ENCODE measurements at places on chromosomes 3 and 15.
A peak's percentile ranks its signal among the peaks of the same experiment; 100 is the strongest.

DNA sequence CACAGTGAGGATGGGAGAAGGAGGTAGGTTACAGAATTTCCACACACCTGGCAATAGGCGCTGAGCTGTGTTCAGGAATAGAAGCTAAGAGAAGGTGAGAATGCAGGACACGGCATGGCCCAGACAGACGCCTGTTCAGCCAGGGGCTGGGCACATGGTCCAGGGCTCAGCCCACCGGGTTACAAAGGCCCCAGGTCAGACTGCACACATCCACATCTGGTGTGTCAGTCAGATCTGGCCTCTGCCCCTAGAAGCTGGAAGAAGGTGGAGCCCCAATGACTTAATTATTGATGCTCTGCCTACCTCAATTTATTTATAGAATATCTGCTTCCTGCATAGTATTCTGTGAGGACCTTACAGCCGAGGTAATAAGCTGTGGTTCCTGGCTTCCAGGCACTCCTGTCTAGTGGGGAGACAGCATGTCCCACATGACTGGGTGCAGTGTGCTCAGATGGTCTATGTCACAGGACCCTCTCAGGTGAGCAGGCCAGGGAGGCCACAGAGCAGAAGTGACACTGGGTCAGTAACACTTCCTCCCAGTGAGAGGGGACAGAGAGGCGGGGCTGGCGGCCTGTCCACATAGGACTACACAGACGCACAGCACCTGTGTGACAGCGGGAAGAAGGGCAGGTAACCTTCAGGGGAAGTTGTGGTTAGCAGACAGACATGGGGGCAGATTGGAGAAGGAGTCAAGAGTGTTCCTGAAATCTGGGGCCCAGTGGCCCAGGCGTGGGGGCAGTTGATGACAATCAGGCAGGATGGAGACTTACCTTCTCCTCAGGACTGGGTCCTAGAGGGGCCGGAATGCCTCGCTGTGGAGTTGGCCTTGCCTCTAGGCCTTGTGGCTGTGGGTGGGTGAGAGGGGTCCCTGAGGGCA is 38.6 kb upstream of the PLXNA1 start:
- no peak for DNase-seq

- no peak for DNase-seq
Measured at GRCh38 chr15:83764201-83764838, 110.4 kb downstream of the ADAMTSL3 start.

- no peak for DNase-seq
Measured at GRCh38 chr3:22594990-22595389, 608.1 kb upstream of the UBE2E2 start.

GRCh38 chr15:84391191-84391590 is 155.6 kb downstream of the GOLGA6L4 start:
- DNase-seq, result no peak

GRCh38 chr3:114361391-114361790 is 67.6 kb downstream of the TIGIT start:
- DNase-seq, result no peak

- no peak for DNase-seq
Measured at GRCh38 chr3:55860049-55860721, 373.1 kb upstream of the WNT5A start.

DNA sequence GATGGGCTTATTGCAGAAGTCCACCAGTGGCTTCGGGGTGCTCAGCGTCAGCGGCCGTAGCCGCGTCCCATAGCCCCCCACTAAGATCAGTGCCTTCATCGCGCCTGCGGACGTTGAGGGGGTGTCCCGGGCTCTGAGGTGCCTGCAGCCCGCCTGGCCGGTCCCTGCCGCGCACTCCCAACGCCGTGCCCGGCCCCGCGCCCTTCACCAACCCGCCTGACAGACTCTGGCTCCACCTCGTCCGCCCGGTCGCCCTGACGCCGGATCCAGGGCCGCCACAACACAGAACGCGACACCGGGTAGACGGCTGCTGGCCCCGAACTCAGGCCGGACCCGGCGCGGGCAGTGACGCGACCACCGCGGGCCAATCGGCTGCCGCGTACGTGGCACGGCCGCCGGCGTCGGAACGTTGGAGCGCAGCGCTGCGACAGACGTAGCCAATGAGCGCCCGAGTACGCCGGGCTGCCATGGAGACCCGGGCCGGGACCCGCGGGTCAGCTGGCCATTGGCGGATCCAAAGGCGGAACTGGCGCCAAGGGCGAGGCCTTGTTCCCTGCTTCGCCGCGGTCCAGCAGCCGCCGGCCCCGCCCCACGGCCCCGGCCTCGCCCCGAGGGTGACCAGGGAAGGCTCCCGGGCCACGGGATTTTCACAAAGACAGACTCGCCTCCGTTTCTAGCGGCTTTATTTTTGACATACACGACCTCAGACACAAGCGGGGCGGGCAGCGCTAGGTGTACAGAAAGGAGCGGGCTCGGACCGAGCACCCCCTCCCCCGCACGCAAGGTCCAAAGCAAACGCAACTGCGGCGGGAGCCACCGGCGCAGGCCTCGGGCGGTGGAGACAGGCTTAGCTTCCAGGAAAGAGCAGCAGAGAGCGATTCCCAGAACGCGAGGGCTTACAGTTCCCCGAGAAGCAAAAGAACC is at the start of gene GMPPB:
Gene GMPPB, minus strand, starts transcription at position 324 of the 924 bp plus-strand sequence. Its CDS starts 225 bp downstream, at position 99.
- peak; percentile 81 for DNase-seq

DNA sequence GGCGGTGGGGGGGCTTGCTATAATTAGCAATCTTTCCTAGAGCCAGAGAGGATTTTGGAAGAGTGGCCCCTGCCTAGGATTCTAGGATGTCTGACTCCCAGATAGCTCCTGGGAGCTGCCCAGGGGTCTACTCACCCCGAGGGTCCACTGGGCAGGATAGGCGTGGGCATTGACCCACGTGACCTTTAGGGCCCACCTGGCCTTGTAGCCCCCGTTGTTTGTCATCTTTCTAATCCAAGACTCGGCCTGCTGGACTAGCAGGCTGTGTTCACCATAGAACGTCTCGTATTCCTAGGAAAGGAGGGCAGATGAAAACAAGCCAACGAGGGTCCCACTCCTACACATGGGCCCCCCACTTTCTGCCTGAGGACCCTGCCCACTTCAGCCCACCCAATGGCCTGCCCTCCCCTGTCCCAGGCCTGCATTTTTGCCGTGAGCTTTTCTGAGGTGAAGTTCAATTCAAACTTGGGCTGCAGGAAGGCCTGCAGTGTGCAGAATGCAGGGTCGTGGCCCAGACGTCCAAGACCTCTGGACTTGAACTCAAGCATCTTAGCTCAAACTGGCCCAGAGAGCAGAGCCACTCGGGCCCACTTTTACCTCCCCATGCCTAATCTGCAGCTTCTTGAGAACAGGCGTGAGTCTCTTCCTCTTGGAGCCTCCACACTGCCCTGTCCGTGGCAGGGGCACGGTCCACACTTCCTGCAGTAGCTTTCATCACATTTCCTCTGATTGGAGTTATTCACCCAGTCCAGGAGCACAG is 41.5 kb downstream of the MUC4 start:
- DNase-seq, result no peak

- no peak for DNase-seq
Measured at GRCh38 chr15:42315521-42315920, 42.3 kb upstream of the TMEM87A start.

DNA sequence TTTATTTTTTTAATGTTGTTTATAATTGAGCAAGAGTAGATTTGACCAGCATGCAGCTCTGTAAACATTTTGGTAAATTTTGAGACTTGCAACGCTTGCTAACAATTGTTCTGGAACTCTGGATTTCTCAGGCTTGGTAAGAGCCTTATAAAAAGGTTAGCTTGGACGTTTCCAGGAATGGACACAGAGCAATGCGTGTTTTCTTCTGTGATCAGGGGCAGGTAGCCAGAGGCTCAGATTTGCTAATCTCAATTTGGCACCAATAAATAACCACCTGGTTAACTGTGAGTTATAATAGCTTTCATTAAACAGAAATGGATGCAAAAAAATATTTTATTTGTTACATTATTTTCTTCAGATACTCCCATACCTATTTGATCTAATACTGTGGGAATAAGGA is 39.8 kb downstream of the CADM2 start:
- no peak for DNase-seq

GRCh38 chr15:53535886-53536285 is 223.6 kb downstream of the WDR72 start:
- no peak for DNase-seq

- no peak for DNase-seq
Measured at GRCh38 chr3:154126651-154127050, 5.5 kb downstream of the ARHGEF26 start.
